ENCODE measurements at places on chromosomes 2 and 18. TPM values are rescaled to one million over a fixed set of nuclear protein-coding genes. Genes with fewer than 3 reads are reported as not detected.

DNA sequence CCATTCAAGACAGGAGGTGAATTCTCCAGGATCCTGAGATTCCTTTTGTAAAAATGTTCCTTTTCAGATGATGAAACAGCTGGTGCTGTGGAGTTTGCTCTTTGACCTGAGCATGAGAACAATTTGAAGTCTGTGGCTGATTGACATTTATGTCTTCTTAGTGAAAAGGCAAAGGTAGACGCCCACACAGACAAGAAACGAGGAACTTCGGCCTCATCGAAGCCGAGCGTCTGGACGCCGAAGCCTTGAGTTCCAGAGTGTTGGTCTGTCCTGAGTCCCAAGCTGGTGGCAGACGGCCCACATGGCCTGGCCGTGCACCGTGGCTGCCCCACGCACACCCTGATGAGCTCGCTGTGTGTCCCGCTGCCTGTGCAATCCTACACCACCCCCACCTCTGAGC lies 20.7 kb upstream of the SNTG2 start:
- no peak for DNase-seq

Gene TAF1B
- polyA plus RNA-seq, result 14.2 TPM

DNA sequence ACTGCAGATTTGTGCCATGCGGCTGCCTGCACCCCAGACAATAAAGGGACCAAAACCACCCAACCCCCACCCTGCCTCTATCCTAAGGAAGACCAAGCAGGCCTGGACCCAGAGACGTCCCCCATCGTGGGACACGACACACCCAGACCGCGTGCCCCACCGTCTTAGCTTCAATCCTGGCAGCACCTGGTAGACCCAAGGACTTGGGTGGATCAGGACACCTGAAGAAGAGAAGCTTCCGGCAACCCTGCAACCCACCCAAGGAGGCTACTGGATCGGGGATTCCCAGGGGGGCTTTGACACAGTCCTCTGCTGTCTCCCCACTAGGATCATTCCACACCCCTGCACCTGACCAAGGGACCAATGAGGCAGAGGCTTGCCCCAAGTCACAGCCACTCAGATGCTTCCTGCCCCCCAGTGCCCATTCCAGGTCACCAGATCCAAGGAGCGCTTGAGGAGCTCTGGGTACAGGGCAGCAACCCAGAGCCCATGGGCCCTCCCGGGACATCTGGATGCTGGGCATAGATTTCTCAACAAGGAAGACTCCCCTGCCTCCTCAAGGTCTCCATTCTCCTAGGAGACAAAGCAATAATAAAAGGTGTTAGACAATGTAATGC lies 3.6 kb downstream of the ALPI start:
- no peak for DNase-seq

DNA sequence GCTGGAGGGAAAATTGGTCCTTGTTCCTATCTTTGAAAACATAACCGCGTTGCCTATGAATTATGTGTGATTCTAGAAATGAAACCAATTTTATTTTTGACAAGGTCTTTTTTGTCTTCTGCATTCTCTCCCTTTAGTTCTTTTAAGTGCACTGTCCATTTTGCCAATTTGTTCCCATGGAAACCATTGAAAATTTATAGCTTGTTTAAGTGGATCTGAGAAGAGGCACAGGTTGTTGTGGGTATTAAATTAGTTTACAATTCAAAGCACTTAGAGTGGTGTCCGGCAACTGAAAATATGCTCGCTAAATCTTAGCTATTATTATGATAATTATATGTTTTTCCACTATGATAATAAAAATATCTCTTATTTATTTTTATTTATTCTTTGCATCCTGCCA lies 107.5 kb upstream of the FSHR start:
- DNase-seq, result no peak

DNA sequence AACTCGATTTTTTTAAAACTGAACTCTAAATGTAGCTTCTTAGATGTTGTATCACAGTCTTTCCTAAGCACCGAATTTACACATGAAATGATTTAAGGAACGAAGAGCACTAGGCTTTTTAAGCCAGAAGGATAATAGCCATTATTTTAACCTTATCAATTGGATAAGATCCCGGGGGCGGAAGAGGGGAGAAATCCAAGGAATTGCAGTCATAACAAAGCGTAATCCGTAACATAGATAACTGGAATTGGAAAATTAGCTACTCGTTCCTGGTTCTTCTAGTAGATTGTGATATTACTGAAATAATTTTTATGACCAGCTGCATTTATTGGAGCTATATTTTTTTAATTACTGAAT lies 988 bp upstream of the KANSL1L start:
- peak; percentile 8 for DNase-seq

DNA sequence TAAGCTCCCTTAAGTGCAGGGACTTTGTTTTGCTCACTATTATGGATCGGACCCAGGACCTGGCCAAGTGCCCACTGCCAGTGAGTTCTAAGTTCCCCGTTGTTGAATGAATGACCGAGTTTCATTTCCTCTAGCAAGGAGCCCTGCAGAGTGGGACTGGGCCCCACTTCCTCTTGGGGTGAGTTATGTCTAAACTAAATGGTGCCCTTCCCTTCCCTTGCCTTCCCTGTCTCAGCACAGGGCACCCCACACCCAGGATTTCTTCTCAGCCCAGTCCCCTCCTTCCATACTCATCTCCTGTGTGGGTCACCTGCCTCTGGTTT lies 195.3 kb upstream of the HS6ST1 start:
- no peak for DNase-seq

Gene CHRNG
- 0.37 TPM for polyA plus RNA-seq

- DNase-seq, result peak; percentile 94
Measured at GRCh38 chr2:66434679-66435548, at the start of gene MEIS1. MEIS1 (plus strand) TSS chr2:66435125; CDS start chr2:66435857, 732 bp downstream.

Gene DSC2
- 15.9 TPM for polyA plus RNA-seq

GRCh38 chr2:10868465-10869314 lies 43.0 kb upstream of the KCNF1 start:
- DNase-seq, result no peak

- no peak for DNase-seq
Measured at GRCh38 chr18:51568151-51568550, 370.7 kb upstream of the MEX3C start.

DNA sequence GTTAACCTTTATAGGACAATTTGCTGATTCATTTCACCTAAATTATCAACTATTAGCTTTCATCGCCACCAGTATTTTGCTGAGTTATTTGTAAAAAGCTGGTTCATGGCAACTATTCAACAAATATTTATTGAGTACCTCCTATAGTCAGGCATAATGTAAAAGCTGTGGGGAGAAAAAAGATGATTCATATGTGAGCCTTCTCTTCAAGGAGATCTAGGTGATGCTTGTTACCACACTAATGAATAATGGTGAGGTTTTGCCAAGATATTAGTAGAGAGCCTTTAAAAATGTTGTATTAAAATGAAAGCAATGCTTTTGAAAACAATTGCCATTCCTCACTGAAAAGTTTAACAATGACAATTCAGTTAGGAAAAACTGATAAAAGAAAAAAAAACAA lies 187.8 kb downstream of the ANKRD44 start:
- DNase-seq, result no peak

DNA sequence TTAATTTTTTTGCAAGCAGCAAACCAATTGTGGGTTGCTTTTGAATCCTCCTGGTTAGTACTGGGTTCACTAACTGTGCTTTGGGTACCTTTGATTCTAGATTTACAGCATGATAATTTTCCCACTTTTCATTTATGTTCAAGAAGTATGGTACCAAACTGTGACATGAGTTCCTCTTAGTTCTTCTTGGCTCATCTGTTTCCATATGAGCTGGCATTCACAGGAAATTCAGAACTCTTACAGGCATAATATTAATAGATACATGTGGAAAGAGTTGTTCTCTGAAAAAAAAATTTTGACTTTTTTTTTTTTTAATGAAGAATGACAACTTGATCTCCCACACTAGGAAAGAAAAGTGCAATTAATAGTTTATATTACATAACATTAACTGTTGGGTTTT lies 59.4 kb downstream of the FMNL2 start:
- no peak for DNase-seq

GRCh38 chr2:160970052-160970965 lies 189.9 kb upstream of the TANK start:
- peak; percentile 92 for DNase-seq

Gene SDC1
- 14.0 TPM for polyA plus RNA-seq

GRCh38 chr2:69200107-69200520 lies 186.9 kb downstream of the GFPT1 start:
- peak; percentile 97 for DNase-seq

DNA sequence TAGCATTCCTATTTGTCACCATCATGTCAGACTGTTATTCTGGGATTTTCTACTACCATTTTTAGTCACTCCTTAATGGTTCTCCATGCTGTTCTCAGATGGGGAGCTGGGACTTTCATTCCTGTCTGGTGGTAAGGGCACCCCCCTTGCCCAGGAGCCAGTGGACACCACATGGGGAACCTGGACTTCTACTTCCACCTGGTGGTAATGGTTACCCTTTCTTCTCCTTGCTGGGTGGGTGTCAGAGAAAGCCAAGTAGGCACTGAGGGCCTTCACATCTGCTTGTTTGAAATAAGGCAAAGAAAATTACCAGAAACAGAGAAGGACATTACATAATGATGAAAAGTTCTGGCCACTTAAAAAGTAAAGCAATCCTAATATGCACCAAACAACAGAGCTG lies 239.8 kb downstream of the FHOD3 start:
- DNase-seq, result no peak

Gene TUBA4B
- not detected for polyA plus RNA-seq

Measured in cardiac muscle cell (in vitro differentiated cells and primary cell).